ENCODE measurements at places on chromosomes 12 and 14.

DNA sequence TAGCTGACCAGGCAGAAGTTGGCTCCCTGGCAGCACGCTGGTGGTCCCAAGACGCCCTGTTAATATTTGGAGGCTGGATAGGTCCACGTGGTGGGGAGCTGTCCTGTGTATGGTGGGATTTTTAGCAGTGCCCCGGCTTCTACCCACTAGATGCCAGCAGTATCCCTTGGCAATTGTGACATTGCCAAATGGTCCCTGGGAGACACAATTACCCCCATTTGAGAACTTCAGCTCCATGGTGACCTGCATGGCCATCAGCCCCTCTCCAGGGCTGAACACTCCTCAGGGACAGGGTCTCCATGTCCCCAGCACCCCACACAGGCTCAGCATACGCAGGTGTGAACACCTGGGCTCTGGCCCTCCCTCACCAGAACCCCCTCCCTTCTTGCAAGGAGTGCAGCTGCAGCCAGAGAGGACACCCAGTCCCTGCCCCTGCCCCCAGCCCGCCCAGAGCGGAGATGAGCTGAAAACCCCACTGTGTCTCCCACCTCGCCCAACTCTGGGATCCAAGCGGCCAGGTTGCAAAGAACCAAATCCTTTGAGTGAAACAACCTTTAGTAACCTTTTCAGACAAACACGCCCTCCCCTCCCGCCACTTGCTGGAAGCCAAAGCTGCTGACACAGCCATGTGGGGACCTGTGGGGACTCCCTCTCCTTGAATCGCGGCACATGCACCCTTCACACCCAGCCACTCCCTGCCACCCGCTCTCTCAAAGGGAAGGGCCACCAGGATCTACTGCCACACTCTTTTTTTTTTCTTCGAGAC, 120.4 kb downstream of the CALM1 start:
- H3K27me3 ChIP-seq = no peaks in the 10 kb centered on the region
- H3K4me1 ChIP-seq = peaks cover 53% of the 10 kb centered on the region

DNA sequence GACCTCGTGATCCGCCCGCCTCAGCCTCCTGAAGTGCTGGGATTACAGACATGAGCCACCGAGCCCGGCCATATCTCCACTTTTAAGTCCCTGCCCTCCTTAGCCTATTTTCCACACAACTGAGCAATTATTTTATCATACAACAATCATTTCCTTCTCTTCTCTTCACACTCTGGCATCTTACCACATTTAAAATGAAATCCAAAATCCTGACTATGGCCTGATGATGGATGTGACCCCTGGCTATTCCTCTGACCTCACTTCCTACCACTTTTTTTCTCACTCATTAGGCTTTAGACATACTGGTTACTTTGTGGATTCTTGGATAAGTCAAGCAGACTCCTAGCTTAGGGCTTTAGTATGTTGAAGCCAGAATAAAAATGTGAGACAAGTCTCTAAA, 21.9 kb upstream of the EID3 start:
- no peak overlapping the region for H3K4me3 ChIP-seq
- H3K36me3 ChIP-seq = no peaks in the 10 kb centered on the region
- H3K27me3 ChIP-seq = no peaks in the 10 kb centered on the region

DNA sequence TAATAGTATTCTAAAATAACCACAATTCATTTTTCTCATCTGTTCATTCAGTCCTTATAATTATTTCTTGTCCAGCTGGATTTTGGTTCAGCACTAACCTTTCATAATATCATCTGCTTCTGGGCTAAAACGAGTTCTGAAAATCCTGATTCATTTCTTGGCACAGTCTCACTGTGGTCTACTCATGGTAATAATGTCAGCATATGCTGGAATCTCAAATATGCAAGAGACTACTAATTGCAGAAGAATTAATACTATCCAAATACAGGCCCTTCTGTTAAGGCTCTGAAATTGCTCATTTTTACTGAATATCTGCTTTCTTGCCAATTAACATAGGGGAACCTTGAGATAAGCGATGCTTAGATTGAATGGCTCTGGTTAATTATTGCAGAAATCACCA, 597.1 kb downstream of the RPL10L start:
- H3K4me3 ChIP-seq = no peak overlapping the region
- no peak for DNase-seq
- no peaks in the 10 kb centered on the region for H3K27me3 ChIP-seq
- H3K36me3 ChIP-seq = no peaks in the 10 kb centered on the region

DNA sequence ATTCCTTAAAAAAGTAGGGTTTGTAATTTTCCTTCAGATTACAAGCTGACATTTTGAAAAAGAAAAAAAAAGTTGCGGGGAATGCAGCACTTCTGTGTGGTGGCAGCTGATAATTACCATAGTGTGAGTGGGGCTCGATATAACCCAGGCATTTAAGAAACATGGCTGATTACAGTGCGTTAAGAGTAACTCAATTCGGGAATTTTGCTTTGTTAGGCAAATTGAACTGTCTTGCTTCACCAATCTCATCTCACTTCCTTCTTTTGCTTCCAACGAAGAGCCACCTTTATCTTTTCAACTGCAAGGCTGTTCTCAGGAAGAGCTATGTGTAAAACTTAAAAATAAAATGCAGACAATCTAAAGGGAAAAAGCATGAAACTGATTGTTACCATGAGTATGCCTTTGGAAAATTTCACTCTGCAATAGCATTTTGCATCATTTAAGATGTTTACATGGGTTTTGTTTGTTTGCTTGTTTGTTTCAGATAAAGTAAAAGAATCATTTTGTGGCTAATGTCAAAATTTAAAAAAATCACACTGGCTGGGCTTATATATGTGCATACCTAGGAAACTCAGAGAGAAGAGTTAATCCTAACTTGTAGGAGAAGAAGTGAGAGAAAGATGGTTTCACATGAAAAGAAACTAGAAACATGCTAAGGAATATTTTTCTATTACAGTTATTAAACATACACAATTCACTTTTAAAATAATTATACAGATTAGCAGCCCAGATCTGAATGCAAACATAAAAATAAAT, 295.9 kb upstream of the ATP2B1 start:
- no peak for DNase-seq
- no peak overlapping the region for H3K27ac ChIP-seq
- H3K36me3 ChIP-seq = no peaks in the 10 kb centered on the region
- no peak overlapping the region for H3K4me3 ChIP-seq

- H3K27me3 ChIP-seq = no peaks in the 10 kb centered on the region
- H3K27ac ChIP-seq = no peak overlapping the region
- H3K4me1 ChIP-seq = no peaks in the 10 kb centered on the region
- no peaks in the 10 kb centered on the region for H3K36me3 ChIP-seq
- no peak overlapping the region for H3K4me3 ChIP-seq
These were observed 13.0 kb downstream of the FBXO33 start for GRCh38 chr14:39419272-39419671.

GRCh38 chr12:49887536-49888401, 15.9 kb downstream of the FAIM2 start:
- no peak for DNase-seq
- H3K36me3 ChIP-seq = no peaks in the 10 kb centered on the region
- H3K4me3 ChIP-seq = no peak overlapping the region
- no peak overlapping the region for H3K27ac ChIP-seq
- no peaks in the 10 kb centered on the region for H3K4me1 ChIP-seq
- H3K27me3 ChIP-seq = peaks cover 3% of the 10 kb centered on the region

GRCh38 chr12:10965476-10965875, 21.2 kb downstream of the TAS2R50 start:
- H3K27ac ChIP-seq = no peak overlapping the region
- no peak overlapping the region for H3K4me3 ChIP-seq
- DNase-seq = no peak
- no peaks in the 10 kb centered on the region for H3K27me3 ChIP-seq

DNA sequence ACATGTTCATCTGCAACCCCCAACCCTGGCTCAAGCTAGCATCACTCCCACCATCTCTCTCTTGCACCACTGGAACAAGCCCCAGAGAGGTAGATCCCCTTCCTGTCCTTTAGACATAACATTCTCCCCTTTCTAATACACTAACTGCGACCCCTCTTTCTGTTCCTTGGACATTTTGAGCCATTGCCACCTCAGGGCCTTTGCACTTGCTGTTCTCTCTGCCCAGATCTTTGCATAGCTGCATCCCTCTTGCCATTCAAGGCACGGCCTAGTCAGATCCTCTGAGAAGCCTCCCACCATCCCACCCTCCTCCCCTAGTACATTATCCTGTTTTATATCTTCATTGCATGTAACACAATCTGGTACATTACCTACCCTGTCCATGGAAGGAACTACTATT, 16.5 kb downstream of the FOXN3 start:
- H3K4me1 ChIP-seq = no peaks in the 10 kb centered on the region
- H3K4me3 ChIP-seq = no peak overlapping the region
- no peaks in the 10 kb centered on the region for H3K27me3 ChIP-seq

GRCh38 chr12:20150835-20151422, 217.4 kb upstream of the PDE3A start:
- no peak for DNase-seq
- H3K27me3 ChIP-seq = no peaks in the 10 kb centered on the region
- no peak overlapping the region for H3K27ac ChIP-seq
- no peaks in the 10 kb centered on the region for H3K4me1 ChIP-seq

GRCh38 chr12:127496255-127496654, 770.7 kb upstream of the TMEM132C start:
- H3K36me3 ChIP-seq = no peaks in the 10 kb centered on the region
- H3K4me1 ChIP-seq = no peaks in the 10 kb centered on the region
